ENCODE measurements at places on chromosomes 6 and 20. TPM values are rescaled to one million over a fixed set of nuclear protein-coding genes. Genes with fewer than 3 reads are reported as not detected.

DNA sequence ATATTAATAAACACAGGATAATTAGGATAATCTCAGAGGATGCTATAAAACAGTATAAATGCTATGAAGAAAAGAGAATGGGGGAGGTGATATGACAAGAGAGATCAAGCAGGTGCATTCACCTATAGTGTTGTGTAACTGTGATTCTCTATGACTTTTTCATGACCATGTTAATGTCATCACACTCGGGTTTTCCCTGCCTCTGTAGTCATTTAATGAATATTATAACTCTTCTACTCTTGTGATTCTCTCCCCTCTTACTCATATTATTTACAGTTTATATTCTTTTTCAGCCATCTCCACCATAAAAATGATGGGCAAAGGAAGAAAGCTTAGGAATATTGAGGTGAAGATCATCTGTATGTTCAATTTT, 106.9 kb upstream of the SGK1 start:
- no peak overlapping the region for H3K27ac ChIP-seq
- H3K4me1 ChIP-seq: no peaks in the 10 kb centered on the region
- DNase-seq: no peak
- no peaks in the 10 kb centered on the region for H3K36me3 ChIP-seq
- no peaks in the 10 kb centered on the region for H3K27me3 ChIP-seq
- no peak overlapping the region for H3K4me3 ChIP-seq

DNA sequence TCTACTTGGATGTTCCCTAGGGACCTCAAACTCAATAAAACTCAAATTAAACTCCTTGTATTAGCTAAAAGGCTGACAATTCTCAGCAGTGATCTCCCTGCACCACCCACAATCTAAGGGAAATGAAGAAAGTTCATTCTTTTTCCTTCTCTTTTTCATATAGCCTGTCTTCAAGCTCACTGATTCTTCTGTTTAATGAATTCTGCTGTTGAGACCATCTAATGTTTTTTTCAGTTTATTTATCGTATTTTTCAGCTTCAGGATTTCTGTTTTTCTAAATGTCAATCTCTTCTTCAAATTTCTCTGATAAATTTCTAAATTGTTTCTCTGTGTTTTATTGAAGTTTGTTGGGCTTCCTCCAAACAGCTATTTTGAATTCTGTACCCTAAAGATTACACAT, 19.8 kb downstream of the CRISP2 start:
- H3K36me3 ChIP-seq: no peaks in the 10 kb centered on the region
- no peak for DNase-seq
- H3K27me3 ChIP-seq: no peaks in the 10 kb centered on the region
- H3K4me1 ChIP-seq: no peaks in the 10 kb centered on the region
- no peak overlapping the region for H3K4me3 ChIP-seq
- no peak overlapping the region for H3K27ac ChIP-seq

CDH22 gene
- total RNA-seq: 3.2 TPM

GRCh38 chr6:79307321-79308036, 73.0 kb upstream of the HMGN3 start:
- DNase-seq: no peak
- H3K27me3 ChIP-seq: no peaks in the 10 kb centered on the region

DNA sequence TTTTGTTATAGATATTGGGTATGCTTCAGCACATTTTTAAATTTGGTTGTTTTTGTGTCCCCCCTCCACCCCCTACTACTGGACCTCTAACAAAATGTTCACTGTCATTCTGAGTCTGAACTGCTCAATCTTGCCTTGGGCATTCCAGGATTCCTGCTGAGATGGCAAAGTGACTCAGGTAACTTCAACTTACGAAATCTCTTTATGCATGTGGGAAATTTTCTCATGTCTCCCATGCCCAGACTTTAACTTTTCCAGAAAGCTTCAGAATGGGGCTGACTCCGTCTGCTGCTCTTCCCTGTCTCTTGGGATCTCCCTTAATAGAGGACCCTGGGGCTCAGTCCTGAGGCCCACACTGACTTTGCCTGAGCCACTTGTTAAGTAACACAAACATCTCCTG, 14.0 kb downstream of the CYP39A1 start:
- no peak for DNase-seq
- no peak overlapping the region for H3K27ac ChIP-seq
- H3K4me1 ChIP-seq: no peaks in the 10 kb centered on the region
- H3K36me3 ChIP-seq: no peaks in the 10 kb centered on the region
- no peaks in the 10 kb centered on the region for H3K27me3 ChIP-seq
- no peak overlapping the region for H3K4me3 ChIP-seq

Measured in pancreas (tissue), 10 donors.